Muscle of back (tissue), 13 donors: ENCODE measurements at places on chromosomes 5 and 9. TPM values are rescaled to one million over a fixed set of nuclear protein-coding genes. Genes with fewer than 3 reads are reported as not detected.

Gene CDC20B
- polyA plus RNA-seq: 0.11 TPM

Gene PRDM12
- not detected for polyA plus RNA-seq

Gene ADAMTSL1
- 10.8 TPM for polyA plus RNA-seq

Gene GADD45G
- polyA plus RNA-seq: 8.0 TPM

Gene RORB
- 0.11 TPM for polyA plus RNA-seq

Gene NR4A3
- polyA plus RNA-seq: 0.83 TPM

Gene BNIP1
- polyA plus RNA-seq: 12.0 TPM

Gene STK32A
- 0.34 TPM for polyA plus RNA-seq

Gene MARCHF11
- not detected for polyA plus RNA-seq

Gene TSSK1B
- 0.11 TPM for polyA plus RNA-seq

Gene SLC36A2
- polyA plus RNA-seq: 0.13 TPM

Gene NPR3
- 23.1 TPM for polyA plus RNA-seq

Gene PCDHB3
- 1.8 TPM for polyA plus RNA-seq

Gene ADGRV1
- polyA plus RNA-seq: 0.74 TPM

Gene IFNK
- polyA plus RNA-seq: not detected

Gene GABRA6
- not detected for polyA plus RNA-seq

Gene ACOT12
- polyA plus RNA-seq: 0.20 TPM

Gene CLIC3
- 0.67 TPM for polyA plus RNA-seq

Gene PFDN1
- polyA plus RNA-seq: 72.8 TPM

Gene CBY3
- polyA plus RNA-seq: not detected

Gene CFAP77
- not detected for polyA plus RNA-seq

Gene COL5A1
- 871 TPM for polyA plus RNA-seq

Gene SPINK13
- not detected for polyA plus RNA-seq

Gene C5orf58
- polyA plus RNA-seq: 0.55 TPM

Gene IL9
- polyA plus RNA-seq: not detected

Gene PHF19
- polyA plus RNA-seq: 40.5 TPM

Gene LECT2
- polyA plus RNA-seq: 0.90 TPM

Gene GAS1
- 99.0 TPM for polyA plus RNA-seq

Gene SIT1
- 0.72 TPM for polyA plus RNA-seq

Gene SLCO6A1
- polyA plus RNA-seq: 0.86 TPM

Gene OTP
- polyA plus RNA-seq: not detected

Gene FAM78A
- 29.3 TPM for polyA plus RNA-seq

Gene YTHDC2
- polyA plus RNA-seq: 12.5 TPM

Gene BHMT
- 0.43 TPM for polyA plus RNA-seq

Gene ELOVL7
- polyA plus RNA-seq: 0.25 TPM

Gene PAEP
- polyA plus RNA-seq: 0.63 TPM

Gene RNF224
- polyA plus RNA-seq: 0.83 TPM

Gene SPOUT1
- 18.8 TPM for polyA plus RNA-seq

Gene LCN9
- polyA plus RNA-seq: not detected

Gene SNX18
- polyA plus RNA-seq: 33.5 TPM

Gene GAPT
- polyA plus RNA-seq: 0.97 TPM

Gene OGN
- polyA plus RNA-seq: 691 TPM

Gene MYOZ3
- 11.5 TPM for polyA plus RNA-seq

Gene MBLAC2
- polyA plus RNA-seq: 7.7 TPM

Gene ITK
- 0.69 TPM for polyA plus RNA-seq

Gene GABRA1
- polyA plus RNA-seq: not detected

Gene SELENOP
- polyA plus RNA-seq: 146 TPM

Gene CSNK1A1
- 132 TPM for polyA plus RNA-seq

Gene DNAI1
- 0.23 TPM for polyA plus RNA-seq

Gene PPP2CA
- 121 TPM for polyA plus RNA-seq

Gene ISL1
- 0.08 TPM for polyA plus RNA-seq

Gene ARHGAP26
- 12.4 TPM for polyA plus RNA-seq

Gene KIF12
- polyA plus RNA-seq: 0.50 TPM

Gene DOCK2
- 3.1 TPM for polyA plus RNA-seq

Gene GRXCR2
- not detected for polyA plus RNA-seq

Gene TRAF1
- 2.6 TPM for polyA plus RNA-seq

Gene PTGS1
- polyA plus RNA-seq: 2.9 TPM
